ENCODE measurements at places on chromosomes 7 and 10.

DNA sequence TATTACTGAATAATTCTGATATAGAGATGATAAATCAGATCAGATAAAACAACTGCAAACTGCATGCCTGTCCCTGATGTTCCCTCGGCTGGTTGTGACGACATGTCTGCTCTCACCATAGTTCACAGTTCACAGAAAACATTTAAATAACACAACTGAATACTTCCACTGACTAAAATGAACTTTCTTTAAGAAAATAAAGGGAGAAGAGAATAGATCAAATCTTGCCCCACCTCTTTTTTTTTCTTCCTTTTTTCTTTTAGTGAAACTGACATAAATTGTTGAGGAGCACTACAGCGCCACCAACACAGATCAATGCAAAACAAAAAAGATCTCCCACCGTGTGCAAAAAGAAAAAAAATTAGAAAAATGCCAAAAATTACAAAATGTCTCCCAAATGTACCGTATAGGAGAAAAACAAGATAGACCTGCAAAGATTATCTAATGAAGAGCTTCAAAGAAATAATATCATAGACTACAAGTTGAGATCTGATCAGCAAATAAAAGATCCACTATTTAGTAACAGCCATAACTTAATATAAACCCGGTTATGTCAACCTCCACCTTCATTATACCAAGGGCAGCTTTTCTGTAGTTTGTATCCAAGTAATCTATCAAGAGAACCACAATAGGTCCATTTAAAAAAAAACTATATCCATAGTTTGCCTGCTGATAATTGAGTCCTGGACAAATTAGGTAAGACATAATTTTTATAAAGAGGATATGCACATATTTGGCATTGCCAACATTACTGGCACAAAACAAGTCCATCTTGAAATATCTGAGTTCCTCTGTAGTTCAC lies 30.7 kb upstream of the EPC1 start:
- DNase-seq, result no peak

DNA sequence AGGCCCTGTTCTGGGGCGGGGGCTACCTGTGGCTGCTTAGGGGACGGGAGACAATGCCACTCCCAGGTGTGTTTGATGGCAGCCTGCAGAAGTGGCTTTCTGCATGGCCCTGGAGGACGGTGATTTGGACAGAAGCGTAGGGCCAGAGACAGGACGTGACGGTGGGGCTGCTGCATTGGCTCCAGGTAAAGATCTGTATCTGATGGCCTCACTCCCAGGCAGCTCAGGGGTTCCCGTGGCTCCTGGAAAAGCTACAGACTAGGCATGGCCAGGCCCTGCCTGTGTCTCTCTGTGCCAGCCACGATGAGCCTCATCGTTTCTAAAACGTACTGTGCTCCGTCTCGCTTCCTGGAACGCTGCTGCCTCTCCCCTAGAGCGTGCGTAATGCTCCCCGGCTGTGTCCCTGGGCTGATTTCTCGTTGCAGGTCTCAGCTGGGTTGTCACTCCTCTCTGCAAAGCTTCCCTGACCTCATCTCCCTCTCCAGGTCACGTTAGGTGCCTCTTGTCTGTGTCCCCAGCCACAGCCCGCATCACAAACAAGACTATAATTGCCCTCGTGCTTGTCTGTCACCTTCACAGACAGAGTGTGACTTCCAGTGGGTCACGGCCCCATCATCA lies 12.6 kb downstream of the GTF2IRD1 start:
- DNase-seq, result no peak

- DNase-seq, result no peak
These were observed 33.4 kb upstream of the BMPR1A start for GRCh38 chr10:86723009-86723408.

- no peak for DNase-seq
These were observed 145.9 kb downstream of the LRRC4 start for GRCh38 chr7:127885222-127885772.

GRCh38 chr7:47435889-47436312 lies 146.0 kb downstream of the TNS3 start:
- DNase-seq, result no peak

- DNase-seq, result no peak
These were observed 24.9 kb downstream of the GSAP start for GRCh38 chr7:77391230-77391629.

- DNase-seq, result no peak
These were observed 323.9 kb downstream of the AUTS2 start for GRCh38 chr7:69922026-69922803.

- no peak for DNase-seq
These were observed 408.9 kb upstream of the AUTS2 start for GRCh38 chr7:69189406-69189805.

DNA sequence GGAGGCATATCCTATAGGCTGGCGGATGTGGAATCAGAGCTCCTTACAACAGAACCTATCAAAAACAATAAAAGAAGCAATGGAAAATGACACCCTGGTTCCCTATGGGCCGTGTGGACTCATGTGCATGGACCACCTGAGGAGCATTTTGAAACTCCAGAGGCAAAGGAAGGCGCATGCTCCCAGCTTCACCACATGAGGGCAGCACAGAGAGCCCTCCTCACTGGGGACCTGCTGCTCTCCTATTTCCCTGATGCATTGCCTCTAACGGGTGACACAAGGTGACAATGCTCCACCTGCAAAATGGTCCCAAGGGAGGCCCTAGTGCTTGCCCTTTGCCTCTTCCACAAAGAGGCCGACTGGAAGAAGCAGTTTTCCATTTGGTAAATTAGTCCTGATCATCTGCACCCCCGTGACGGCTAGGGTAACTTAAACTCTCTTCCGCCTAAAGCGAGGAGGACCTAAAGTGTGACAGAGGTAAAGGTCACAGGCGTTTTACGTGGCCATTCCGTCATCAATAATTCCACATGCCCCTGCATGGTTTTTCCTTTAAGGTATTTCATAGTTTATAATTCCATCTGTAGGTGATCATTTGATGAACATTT lies 67.7 kb downstream of the GPAM start:
- DNase-seq, result peak; percentile 2

DNA sequence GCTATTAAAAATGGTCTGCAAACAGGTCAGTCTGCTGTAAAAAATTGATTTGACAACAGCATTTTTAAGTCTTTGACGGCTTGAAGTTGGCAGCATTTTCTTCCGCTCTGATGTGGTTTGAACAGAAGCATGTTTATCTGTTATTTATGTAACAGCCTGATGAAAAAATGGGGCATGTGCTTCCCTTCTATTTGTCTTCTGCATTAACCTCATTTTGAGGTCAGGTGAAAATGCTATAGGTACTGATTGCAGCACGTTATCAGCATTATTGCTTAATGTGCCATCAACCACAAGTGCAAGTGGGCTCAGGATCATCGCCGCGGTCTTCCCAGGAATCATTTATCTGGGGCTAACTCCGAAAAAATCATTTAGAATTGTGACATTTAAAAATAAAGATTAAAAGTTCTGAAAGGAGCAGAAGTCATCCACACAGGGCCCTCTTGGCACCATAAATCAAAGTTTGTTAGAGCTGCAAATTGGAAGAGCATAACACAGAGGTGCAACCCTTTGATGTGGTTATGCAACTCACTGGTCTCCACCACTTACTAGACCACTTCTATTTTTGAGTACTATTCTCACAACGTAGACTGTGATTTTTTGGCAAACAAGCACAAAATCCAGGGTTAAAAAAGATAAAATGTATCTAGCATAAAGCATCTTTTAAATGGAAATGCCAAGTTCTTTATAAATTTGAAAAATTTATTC lies 307.7 kb downstream of the MDFIC start:
- DNase-seq, result no peak

GRCh38 chr7:1024331-1024841 lies 20.0 kb upstream of the GPR146 start:
- no peak for DNase-seq

- no peak for DNase-seq
These were observed 29.7 kb downstream of the PPP3CB start for GRCh38 chr10:73465978-73466726.

DNA sequence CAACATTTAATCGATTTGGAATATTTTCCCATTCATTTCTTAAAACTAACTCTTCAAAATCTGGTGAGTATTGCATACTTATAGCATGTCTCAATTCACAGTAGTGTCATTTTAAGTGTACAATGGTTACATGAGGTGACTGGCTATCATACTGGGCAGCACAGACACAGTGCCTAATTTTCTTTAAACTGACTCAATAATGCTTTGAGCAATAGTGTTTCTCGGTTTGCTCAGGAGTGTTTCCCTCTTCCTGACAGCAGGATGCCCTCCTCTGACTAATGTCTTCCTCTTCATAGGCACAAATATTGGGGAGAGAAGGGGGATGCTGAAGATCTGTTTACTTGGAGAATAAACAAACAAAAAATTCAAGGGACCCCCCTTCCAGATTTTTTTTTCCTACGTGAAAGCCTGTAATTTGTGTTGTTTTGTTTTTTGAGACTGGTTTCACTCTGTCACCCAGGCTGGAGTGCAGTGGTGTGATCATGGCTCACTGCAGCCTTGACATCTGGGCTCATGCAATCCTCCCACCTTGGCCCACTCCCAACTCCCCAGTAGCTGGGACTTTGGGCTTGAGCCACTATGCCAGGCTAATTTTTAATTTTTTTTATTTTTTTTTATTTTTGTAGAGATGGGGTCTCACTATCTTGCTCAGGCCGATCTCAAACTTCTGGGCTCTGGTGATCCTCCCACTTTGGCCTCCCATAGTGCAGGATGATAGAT lies 2.2 kb downstream of the MRC1 start:
- no peak for DNase-seq

DNA sequence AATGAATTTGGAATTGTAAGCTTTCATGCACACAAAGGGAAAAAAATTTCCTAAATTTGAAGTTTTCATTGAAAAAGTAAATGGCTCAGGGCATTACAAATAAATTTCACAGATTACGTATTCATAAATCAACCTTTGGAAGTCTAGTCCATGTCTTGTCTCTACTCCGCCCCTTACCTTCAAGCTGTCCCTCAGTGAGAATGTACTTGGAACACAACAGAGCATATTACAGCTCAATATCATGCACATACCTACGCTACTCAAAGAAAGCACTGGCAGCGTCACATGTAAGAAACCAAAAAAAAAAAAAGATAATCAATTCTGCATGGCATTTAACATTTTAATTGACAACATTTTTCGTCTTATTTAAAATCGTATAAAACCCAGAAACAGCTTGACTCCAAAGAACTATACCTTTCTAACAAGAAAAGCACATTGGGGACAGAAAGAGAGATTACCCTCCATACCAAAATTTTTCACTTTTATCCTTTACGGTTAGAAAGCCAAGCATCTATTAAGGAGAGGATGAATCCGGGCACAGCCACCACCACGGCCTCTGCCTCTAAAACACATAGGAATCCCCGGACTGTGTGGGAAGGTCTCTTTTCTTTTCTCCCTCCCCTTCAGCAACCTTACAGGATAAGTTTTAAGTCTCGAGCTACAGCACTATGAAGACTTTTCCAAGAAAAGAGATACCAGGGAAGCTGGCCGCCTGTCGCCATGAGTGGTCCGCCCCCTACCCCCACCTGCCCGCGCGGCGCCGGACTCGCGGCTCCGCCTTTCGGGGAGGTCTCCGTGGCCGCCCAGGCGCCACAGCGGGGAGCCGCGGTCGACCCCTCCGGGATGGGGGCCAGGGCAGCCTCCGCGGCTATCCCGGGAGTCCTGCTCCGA lies 1.1 kb downstream of the JMJD1C start:
- DNase-seq, result no peak

DNA sequence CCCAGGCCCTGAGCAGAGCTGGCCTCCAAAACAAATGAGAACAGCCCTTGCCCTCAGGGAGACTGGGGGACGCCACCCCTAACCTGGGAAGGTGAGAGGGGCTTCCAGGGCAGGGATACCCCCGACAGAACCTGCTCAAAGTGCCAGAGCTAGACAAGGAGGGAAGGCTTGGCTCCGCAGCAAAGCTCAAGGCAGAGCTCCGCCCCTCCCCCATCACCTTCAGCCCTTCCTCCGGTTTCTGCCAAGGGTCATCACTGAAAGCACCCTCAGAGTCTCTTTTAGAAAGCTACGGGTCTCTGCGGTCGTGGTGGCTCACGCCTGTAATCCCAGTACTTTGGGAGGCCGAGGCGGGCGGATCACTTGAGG lies 73.4 kb upstream of the CUX1 start:
- DNase-seq, result no peak

DNA sequence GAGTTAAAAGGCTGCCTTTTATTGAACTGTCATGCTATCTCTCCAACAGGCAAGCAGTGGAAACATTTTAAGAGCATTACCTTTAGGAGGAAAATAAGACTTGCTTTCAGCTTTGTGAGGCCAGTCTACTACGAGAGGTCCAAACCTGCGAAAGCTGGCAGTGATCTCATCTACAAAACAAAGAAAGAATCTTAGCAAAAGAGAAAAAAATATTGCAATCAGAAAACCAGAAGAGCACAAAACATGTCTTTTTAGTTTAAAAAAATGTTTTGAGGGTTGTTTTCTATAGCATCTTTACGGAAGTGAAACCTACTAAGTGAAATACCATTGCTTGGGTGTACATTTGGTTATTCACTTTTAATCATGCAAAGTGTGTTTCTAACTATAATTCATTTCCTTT lies 147.9 kb downstream of the CPEB3 start:
- DNase-seq, result no peak

GRCh38 chr10:130372222-130372621 lies 236.0 kb downstream of the GLRX3 start:
- DNase-seq, result no peak

DNA sequence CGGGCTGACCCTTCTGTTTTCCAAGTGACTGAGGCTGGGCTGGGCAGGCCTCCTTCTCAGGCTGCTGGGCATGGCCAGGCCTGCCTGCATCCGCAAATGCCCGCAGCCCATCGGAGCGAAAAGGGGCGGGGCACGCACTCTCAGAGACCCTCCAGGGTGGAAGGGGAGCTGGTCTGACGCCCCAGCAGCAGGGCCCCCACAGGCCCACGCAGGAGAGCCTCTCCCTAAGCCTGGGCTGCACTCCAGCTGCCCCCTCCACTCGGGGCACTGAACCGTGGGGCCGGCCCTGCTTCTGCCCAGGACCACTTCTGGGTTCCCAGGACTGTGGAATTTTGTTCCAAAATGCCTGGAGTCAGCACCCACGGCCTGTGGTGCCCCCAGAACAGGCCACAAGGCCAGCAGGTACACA lies 9.3 kb downstream of the ADAP1 start:
- no peak for DNase-seq

DNA sequence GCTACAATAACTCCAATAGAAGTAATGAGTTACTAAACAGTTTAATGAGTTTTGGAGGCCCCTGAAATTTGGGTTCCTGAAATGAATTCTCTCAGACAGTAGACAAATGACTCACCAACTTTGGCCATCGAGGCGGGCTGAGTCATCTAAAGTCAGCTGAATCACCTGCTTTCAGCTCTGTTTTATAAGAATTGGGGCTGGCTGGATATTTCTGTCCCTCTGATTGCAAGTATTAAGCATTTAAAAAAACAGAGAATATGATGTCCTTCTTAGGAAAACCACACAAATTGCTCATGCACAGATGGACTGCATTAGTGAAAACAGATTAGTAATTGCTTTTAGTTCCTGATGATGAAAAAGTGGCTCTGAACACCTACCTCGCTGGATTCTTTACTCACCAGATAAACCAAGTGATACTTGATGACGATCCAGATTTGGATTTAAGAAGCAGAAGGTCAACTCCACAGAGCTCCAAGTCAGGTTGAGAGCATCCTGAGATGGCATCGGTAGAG lies 59.1 kb downstream of the ZNF365 start:
- DNase-seq, result peak; percentile 39

GRCh38 chr7:158602905-158603772 lies 15.5 kb upstream of the PTPRN2 start:
- no peak for DNase-seq

- no peak for DNase-seq
These were observed 999 bp downstream of the TLX1 start for GRCh38 chr10:101131962-101132635.

Measured in activated CD4-positive, CD25-positive, alpha-beta regulatory T cell (primary cell).